Activated CD8-positive, alpha-beta memory T cell treated with anti-CD3 and anti-CD28 coated beads, Interleukin-2, amount 10 ng/mL, durations not matched to agents 7 days and 5 days (primary cell): ENCODE measurements at places on chromosomes 6 and 20. TPM values are rescaled to one million over a fixed set of nuclear protein-coding genes. Genes with fewer than 3 reads are reported as not detected.

The KCNS1 gene
- total RNA-seq = 0.18 TPM

The TMEM244 gene
- 0.73 TPM for total RNA-seq

The GSTA3 gene
- total RNA-seq = not detected

The DNAH8 gene
- total RNA-seq = 0.15 TPM

The TXLNB gene
- total RNA-seq = 0.38 TPM

The PRDM13 gene
- total RNA-seq = 0.14 TPM

The HLA-DQA2 gene
- total RNA-seq = 4.9 TPM

The ESR1 gene
- 0.21 TPM for total RNA-seq

The FRK gene
- 0.12 TPM for total RNA-seq

The KIAA0408 gene
- total RNA-seq = 9.9 TPM

The ULBP1 gene
- 1.2 TPM for total RNA-seq

The RAET1G gene
- not detected for total RNA-seq

The FUT9 gene
- total RNA-seq = not detected

The C4B gene
- total RNA-seq = 3.5 TPM

The SDC4 gene
- 15.0 TPM for total RNA-seq

DNA sequence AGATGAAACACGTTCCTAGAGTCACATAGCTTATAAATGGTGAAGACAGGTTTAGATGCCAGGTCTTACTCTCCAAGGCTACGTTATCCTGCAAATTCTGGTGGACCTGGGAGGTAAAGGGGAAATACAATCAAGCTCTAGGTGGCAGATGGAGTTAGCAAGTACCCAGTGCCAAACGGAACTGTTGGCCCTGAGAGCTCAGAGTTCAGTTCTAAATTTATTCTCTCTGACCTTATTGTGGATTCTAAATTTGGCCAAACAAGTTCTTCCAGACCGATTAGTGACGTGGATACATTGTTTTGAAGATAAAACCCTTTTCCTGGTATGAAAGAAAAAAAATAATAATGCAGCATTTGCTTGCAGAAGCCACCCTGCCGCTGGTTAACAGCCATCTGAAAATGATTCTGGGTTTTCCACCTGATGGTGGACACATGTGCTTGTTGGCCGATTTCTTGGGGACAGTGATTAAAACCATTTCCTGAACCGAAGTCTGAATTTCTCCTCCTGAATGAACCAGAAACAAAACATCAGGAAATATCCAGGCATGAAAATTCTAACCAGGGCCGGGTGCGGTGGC, 32.5 kb downstream of the RIPOR3 start:
- H3K27ac ChIP-seq = no peak overlapping the region
- no peaks in the 10 kb centered on the region for H3K4me1 ChIP-seq
- H3K27me3 ChIP-seq = peaks cover 11% of the 10 kb centered on the region
- no peaks in the 10 kb centered on the region for H3K36me3 ChIP-seq

GRCh38 chr6:119218548-119218947, 131.0 kb downstream of the MAN1A1 start:
- H3K36me3 ChIP-seq = peaks cover 11% of the 10 kb centered on the region
- DNase-seq = no peak
- no peak overlapping the region for H3K27ac ChIP-seq
- H3K27me3 ChIP-seq = no peaks in the 10 kb centered on the region

DNA sequence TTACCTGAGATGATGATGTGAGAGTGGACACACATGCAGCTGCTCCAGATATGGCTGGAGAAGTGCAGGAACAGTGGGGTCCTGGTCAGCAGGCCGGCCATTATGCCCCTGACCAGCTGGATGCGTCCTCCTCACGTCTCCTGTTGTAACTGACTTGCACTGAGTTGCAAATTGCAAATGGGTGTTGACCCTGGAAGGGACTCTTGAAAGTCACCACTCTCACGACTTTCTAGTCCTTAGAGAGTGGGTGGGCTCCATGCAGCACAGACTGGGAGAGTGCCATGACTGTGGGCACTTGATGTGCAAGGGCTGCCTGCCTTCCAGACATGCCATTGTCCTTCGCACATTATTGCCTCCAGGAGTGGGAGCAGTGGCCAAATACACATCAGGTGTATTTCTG, 10.8 kb downstream of the FAM83D start:
- H3K27ac ChIP-seq = no peak overlapping the region
- H3K27me3 ChIP-seq = no peaks in the 10 kb centered on the region
- no peak for DNase-seq
- H3K4me1 ChIP-seq = peaks cover 35% of the 10 kb centered on the region

DNA sequence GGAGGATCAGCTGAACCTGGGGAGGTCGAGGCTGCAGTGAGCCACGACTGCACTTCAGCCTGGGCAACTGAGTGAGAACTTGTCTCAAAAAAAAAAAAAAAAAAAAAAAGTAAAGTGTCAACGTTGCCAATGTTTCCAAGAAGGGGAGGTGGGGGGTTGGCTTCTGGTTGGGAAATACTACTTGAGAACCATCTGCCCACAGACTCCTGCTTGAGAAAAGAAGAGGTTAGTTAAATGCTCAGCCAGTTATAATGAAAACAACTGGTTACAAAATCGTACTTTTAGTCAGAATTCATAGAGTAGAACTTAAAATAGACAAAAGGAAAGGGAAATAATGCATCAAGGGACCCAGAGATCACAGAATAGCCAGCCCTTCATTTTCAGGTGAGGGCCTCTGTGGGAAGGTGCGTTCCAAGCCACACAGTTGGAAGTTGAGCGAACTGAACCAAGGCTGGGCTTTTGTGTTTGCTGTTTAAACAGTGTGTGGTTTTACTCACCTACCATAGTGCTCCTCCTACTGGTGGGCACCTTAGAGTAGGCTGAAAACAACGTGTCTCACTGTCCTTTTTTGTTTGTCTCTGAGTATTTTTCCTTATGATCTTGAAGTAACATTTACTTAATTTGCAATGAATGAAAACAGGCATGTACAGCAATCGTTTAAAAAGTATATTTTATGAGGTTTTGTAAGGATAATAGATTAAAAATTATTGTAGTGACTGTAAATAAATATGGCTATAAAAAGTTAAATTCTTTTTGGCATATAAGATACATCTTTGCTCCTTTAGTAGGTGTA, 200.7 kb downstream of the BCAS1 start:
- DNase-seq = peak; percentile 86
- H3K27me3 ChIP-seq = no peaks in the 10 kb centered on the region
- H3K36me3 ChIP-seq = peaks cover 2% of the 10 kb centered on the region
- peaks cover 74% of the 10 kb centered on the region for H3K4me1 ChIP-seq
- peak overlapping the region; percentile 90 for H3K27ac ChIP-seq

DNA sequence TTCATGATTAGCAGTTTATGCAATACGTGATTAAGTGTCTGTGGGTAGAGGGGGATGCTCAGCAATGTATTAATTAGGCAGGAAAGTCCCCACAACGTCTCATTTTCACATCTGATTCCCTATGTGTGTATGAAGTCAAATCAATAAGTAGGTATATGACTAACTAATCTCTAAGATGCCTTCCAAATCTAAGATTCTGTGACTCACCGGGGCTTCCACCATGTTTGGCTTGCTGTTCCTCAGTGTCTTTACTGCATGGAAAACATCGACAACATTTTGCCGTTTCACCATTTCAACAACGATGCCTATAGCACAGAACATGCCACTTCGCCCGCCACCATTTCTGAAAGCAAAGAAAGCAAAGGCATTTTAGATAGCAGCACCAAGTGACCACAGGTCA, 72.0 kb upstream of the THEMIS start:
- H3K4me1 ChIP-seq = peaks cover 70% of the 10 kb centered on the region
- DNase-seq = peak; percentile 64
- H3K27me3 ChIP-seq = no peaks in the 10 kb centered on the region
- H3K27ac ChIP-seq = peak overlapping the region; percentile 97

DNA sequence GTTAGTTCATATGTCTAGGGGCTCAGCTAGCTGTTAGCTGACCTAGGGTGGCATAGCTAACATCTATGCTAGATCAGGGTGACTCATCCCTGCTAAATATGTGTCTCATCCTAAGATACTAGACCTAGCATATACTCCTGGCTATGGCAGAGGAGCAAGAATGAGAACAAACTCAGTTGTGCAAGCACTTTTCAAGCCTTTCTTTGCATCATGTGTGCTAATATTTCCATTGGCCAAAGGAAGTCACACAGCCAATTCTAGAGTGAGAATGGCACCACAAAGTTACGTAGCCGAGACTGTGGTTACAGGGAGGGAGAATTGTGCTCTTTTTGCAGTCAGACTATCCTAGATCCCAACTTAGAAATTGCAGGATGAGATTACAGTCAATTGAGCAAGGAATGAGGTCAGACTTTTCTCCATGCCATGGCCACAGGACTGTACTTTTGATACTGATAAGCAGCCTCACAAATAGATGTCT, 78.7 kb downstream of the PLCB4 start:
- H3K27ac ChIP-seq = no peak overlapping the region
- no peak for DNase-seq
- no peak overlapping the region for H3K4me3 ChIP-seq
- no peaks in the 10 kb centered on the region for H3K4me1 ChIP-seq
- no peaks in the 10 kb centered on the region for H3K27me3 ChIP-seq

- peaks cover 1% of the 10 kb centered on the region for H3K4me1 ChIP-seq
- no peak overlapping the region for H3K4me3 ChIP-seq
- no peak for DNase-seq
- no peak overlapping the region for H3K27ac ChIP-seq
- no peaks in the 10 kb centered on the region for H3K36me3 ChIP-seq
Measured at GRCh38 chr6:63615590-63615989, 20.0 kb upstream of the PHF3 start.

DNA sequence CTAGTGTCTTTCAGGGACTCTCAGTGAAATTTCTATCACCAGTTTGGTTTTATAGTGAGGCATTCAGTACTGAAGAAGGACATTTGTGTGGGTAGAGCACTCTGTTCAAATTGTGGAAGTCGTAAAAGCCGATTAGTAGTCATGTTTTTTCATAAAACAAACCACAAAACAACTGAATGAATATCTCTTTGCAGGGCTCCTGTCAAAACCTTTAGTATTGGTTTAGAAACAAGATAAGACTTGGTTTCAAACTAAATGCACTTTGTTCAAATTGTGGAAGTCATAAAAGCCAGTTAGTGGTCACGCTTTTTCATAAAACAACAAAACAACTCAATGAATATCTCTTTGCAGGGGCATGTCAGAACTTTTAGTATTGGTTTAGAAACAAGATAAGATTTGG, 23.8 kb downstream of the ADGRF4 start:
- H3K4me1 ChIP-seq = peaks cover 11% of the 10 kb centered on the region
- no peak overlapping the region for H3K4me3 ChIP-seq
- H3K36me3 ChIP-seq = no peaks in the 10 kb centered on the region
- H3K27me3 ChIP-seq = peaks cover 6% of the 10 kb centered on the region
- no peak overlapping the region for H3K27ac ChIP-seq

- no peaks in the 10 kb centered on the region for H3K27me3 ChIP-seq
- no peak overlapping the region for H3K4me3 ChIP-seq
- no peaks in the 10 kb centered on the region for H3K4me1 ChIP-seq
- H3K36me3 ChIP-seq = no peaks in the 10 kb centered on the region
Measured at GRCh38 chr6:51339728-51340127, 521.1 kb downstream of the TFAP2B start.

DNA sequence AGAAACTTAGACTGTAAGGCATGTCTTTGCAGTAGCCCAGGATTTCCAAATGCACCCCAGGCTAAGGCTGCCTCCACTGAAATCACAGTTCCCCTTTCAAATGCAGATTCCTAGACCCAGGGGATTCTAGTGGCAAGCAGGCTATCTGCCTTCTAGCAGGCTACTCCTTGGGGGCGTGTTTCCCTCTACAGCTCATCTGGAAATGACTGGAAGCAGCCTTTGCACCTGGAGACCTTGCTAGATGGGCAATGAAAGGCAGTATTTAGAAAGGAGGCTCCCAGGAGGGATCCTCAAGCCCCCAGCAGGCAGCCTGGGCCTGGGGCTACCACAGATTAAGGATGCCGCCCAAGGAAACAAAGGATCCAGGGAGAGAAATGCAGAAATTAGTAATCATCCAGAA, 26.0 kb upstream of the SYNDIG1 start:
- no peak overlapping the region for H3K27ac ChIP-seq
- no peaks in the 10 kb centered on the region for H3K36me3 ChIP-seq
- DNase-seq = peak; percentile 31
- no peak overlapping the region for H3K4me3 ChIP-seq
- H3K4me1 ChIP-seq = no peaks in the 10 kb centered on the region
- no peaks in the 10 kb centered on the region for H3K27me3 ChIP-seq

DNA sequence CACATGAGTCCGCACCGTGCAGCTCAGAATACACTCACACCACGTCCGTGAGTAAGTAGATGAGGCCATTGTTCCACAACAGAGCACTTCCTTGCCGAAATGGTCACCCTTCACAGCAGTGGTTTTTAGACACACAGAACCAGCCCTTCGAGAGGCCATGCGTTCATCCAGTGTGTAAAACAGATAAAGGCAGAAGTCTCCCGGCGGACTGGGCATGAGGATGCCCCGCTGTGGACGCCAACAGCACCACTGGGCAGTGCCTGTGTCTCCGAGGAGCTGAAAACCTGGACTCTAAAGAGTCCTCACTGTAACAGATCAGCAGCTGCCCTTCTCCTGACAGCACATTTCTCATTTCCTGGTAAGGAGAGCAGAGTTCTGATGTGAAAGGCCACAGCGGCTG, 75.2 kb downstream of the WDR27 start:
- H3K4me3 ChIP-seq = no peak overlapping the region
- no peaks in the 10 kb centered on the region for H3K27me3 ChIP-seq
- no peak overlapping the region for H3K27ac ChIP-seq
- H3K36me3 ChIP-seq = no peaks in the 10 kb centered on the region
- no peak for DNase-seq

GRCh38 chr6:137471986-137472385, 22.2 kb downstream of the OLIG3 start:
- peaks cover 33% of the 10 kb centered on the region for H3K27me3 ChIP-seq
- no peaks in the 10 kb centered on the region for H3K36me3 ChIP-seq
- H3K27ac ChIP-seq = no peak overlapping the region
- H3K4me3 ChIP-seq = no peak overlapping the region
- no peak for DNase-seq
